ENCODE measurements at places on chromosomes 16 and 17.

GRCh38 chr16:87080571-87081167, 236.5 kb downstream of the C16orf95 start:
- DNase-seq = no peak

DNA sequence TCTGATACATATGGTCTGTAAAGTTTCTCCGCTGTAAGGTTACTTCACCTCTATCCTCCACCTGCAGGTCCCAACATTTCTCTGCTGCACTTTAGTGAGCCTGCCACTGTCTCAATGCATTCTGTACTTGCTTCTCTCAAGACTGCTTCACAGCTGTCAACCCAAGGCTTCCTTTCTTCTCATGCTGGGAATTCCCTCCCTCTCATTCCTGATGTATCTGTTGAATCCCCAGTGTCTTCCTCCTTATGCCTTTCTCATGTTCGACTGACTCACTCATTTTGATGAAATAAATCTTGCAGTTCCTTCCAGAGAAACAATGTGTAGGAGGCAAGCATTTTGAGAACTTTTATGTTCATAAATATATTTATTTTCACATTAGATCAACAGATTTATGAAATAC, 288.3 kb downstream of the CNTNAP4 start:
- no peak for DNase-seq

- DNase-seq = no peak
Measured at GRCh38 chr17:78252701-78253635, 21.5 kb downstream of the TMEM235 start.

DNA sequence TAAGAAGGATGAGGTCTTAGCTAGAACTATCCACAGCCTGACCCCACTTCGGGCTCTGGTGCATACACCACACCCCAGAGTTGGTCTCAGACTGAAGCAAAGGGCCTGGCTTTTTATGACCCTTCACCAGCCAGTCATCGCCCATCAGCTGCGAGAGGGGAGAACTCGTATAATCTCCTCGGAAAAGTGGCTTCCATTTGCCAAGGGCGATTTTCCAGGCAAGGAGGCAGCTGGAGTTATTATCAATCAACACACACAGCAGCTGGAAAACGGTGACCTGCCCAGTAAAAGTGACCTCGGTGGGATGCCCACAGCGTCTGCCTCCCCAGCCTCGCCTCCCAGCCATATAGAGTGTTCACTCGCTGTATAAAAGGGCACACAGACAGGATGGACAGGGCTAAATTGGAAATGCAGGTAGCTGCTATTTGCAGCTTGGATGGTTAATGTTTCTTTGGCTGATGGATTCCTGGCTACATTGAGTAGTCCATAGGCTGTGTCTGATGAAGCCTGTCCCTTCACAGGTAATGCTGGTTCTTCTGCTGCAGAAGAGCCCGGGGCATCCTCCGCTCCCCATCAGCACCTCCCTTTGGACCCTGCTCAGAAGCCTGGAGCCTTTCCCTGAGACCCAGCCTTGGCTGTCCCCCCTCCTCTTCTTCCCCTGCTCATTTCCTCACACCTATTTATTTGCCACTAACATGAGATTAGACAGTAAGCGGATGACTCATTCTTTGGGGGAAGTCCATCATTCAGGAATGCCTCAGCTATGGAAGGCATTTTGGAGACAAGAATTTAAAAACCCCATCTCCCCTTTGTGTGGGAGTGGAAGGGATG, 45.7 kb downstream of the TMEM186 start:
- peak; percentile 78 for DNase-seq

GRCh38 chr17:72523491-72523890, 402.7 kb downstream of the SOX9 start:
- DNase-seq = no peak

DNA sequence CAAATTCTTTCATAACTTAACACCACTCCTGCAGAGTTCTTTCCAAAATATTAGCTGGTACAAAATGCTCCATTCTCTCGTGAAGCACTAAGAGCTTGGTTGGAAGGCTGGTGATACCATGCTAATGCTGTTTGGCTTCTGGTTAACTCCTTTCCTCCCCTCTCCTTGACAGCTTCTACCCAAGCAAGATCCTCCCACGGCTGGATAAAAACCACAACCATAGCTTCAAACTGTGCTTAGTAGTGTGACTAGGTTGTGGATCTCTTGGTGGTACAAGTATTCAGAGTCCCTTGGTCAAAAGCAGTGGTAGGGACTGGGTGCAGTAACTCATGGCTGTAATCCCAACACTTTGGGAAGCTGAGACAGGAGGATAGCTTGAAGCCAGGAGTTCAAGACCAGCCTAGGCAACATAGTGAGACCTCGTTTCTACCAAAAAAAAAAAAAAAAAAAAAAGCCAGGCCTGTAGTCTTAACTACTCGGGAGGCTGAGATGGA, 2.3 kb downstream of the PHAF1 start:
- DNase-seq = no peak

DNA sequence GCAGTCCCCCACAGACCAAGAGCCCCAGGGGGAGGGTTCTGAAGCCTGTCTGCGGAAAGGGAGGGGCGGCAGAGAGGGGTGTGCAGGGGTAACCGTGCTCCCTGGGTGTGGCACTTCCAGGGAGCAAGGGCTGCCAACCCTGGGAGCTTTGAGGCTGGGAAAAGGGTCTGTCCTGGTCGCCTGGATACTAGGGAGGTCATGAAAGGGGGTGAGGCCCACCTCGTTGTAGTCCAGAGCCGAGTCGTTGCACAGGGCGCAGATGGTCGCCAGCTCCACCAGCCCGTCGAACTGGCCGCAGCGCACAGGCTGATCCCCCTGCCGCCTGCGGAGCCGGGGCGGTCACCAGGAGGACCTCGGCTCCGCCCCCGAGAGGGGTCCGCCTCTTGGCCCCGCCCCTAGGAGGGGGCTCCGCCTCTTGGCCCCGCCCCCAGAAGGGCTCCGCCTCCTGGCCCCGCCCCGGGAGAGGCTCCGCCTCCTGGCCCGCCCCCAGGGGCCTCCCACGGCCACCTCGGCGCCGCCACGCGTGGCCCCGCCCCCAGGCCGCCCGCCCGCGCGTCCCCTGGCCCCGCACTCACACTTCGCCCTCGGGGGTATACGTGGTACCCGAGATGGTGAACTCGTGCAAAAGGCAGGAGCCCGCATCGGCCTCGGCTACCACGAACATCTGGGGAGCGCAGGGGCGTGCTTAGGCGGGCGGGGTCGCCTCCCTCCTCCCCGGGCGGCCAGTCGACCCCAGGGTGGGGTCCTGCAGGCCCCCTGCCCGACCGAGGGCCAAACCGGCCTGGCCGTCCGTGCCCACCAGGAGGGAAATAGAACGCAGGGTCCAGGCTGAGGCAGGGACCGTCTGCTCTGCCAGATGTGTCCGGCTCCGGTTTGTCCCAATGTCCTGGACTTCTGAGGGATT, 19.5 kb downstream of the ATP2A3 start:
- DNase-seq = peak; percentile 50

DNA sequence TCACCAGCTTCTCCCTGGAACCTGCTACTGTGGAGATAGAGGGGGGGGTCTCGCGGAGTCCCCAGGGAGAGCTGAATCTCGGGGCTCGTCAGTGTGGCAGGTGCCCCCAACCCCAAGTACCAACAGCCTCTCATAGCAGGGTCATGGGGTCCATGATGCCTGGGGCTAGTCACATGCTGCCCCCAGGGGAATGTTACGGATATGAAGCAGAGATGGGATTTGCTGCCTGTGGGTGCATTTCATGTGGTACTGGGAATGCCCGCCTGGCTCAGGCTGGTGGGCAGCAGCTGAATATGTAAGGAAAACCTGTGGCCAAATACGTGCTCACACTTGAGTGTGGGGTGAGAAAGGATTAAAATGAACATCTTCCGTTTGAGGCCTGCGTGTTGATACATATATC, 49.4 kb downstream of the MEAK7 start:
- no peak for DNase-seq

DNA sequence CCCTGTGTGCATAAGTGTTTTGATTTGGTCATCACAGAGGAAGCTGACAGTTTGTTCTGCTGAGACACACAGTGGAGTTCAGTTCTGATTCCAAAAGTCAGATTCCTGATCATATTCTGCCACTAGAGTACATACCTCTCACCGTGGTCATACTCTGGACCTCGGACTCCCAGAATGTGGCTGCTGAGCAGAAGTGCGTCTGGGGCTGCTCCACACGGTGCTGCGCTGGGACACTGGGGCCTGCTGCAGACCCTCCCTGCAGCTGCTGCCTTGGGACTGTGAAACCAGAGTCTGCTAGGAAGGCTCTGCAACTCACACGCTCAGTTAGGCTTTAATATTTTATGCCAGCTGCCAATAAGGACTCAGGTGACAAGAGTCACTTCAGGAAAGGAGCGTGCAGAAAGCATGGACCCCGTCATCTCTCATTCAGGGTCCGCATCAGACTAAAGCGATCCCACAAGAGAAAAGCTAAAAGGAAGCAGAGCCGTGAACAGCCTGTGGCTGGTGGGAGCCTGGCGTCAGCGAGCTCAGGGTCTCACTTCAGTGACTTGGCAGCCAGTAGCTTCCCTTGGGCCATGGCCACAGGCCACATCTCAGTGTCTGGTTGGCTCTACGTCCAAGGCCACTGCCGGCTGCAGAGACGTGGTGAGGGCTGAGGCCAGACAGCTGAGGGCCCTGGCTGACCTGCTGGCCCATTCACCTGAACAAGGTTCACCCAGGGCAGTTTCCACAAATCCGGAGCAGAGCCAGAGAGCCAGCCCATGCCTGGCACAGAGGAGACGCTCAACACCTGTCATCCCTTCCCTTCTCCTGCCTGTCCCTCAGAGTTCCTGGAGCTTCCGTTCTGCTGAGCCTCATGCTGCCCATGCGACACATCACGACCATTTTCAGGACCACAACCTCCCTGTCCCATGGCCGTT, 24.7 kb upstream of the KIFC3 start:
- no peak for DNase-seq

DNA sequence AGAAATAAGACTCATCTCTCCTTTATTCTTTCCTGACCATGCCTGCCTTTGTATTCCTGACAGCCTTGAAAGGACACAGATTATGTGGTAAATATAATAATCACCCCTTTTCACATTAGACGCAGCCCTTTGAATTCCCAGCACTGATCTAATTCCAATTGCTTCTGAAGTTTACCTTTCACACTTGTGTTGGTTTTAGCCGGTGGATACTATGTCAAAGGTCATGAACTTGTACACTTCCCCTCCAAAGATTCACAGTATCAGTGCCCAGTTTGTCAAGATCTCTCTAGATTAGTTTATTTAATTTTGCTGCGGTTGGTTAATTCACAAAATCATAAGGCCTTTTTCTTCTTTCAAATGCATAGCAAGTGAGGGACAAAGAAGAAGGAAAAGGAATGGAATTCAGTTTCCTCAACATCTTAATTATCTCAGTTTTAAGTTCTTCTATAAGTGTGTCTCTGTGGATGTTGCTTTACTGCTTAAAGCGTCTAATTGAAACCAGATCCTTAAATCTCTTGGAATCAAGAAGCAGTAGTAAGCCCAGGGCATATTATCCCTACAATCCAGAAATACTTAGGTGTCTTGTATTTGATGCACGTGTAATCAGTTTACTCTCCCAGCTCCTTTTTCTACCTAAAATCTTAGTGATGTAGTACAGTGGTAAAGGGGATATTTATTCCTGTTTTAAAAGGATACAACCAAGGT, 174.3 kb upstream of the TBX2 start:
- peak; percentile 36 for DNase-seq

DNA sequence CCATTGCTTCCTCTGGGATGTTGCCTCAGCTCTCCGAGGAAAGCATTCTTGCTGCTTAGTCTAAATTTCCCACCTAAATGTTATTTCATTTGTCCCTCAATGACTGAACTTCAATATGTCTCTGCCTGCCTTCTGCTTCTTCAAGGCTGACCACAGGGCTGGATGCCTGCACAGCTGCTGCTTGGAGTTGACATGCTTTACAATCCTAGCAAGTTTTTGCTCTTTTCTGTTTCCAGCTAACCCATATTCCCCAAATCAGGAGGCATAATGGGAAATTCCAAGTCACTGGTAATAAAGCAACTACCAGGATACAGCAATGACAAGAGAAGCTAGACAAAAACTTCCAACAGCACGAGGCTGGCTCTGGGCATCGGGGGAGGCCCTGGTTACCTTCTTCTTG, 48.9 kb downstream of the GTF3C1 start:
- DNase-seq = no peak

DNA sequence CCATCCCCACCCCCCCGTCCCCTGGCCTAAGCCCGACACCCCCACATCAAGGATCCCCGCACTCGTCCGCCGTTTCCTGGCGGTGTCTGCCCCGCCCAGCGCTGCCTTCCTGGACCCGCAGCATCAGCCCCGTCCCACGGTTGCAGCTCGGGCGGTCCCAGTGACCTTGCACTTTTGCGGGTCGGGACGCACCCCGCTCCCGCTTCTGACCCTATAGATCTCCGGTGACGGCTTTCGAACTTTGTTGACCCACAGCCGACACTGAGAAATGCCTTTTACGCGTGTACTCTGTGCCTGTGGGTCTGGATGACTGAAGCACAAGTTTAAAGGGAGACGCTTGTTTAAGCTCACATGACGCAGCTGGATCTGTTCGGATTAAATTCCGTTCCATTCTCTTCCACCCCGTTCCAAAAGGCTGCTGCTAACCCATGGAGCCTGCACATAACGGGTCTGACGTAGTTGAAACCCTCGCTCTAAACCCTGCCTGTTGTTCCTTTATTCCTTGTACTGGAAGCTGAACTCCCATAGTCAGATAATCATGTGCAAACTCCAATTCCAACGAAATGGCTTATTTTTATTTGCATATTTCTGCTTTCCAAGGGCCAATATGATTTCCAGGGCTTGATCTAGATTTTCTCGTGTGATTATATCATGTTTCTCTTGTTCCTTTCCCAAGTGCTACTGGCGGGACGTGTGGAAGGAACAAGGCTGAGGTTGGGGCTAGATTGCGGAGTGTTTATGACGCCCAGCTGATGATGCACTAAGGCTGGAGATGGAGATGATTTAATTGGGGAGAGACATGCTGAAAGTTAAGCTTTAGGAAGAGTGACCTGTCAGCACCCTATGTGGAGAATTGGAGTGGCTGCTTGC, 834 bp downstream of the FLYWCH1 start:
- no peak for DNase-seq

DNA sequence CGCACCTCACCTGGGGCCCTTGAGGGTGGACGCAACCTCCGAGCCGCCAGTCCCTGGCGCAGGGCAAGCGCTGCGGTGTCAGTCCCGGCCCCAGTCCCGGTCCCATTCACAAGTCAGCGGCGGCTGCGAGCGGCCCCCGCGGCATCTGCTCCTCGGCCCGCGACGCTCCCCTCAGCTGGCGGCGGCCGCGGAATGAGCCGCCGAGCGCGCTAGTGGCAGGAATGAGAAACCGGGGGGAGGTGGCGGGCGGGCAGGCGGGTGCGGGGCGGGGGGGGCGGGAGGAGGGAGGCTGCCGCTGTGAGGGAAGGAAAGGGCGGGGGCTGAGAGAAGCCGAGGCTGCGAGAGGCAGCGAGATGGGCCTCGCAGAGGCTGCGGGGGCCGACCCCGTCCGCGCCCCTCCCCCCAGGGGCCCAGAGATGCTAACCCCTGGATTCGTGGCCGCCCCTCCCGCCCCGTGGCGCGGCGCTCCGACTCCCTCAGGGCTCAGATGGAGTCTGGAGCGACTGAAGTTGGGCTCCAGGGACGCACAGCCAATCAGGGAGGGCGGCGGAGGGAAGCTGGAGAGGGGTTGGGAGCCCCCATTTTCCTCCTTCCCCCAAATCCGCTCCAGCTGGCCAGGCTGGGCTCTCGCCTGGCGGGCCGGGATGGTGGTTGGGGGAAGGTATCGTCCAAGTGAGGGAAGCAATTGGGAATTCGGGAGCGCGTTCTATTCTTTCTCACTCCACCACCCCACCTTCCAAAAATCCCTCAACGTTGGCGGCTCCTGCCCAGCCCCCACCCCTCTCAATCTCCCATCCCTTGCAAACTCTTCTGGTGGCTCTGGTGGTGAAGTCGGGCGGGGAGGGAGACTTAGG, at the start of gene CDH11:
TSS of gene CDH11 (minus strand) at position 194 of the 854 bp plus-strand sequence. CDS start 117,194 bp downstream, outside the sequence.
- peak; percentile 97 for DNase-seq
